Naive thymus-derived CD8-positive, alpha-beta T cell (primary cell): ENCODE measurements at places on chromosomes 4 and X. TPM values are rescaled to one million over a fixed set of nuclear protein-coding genes. Genes with fewer than 3 reads are reported as not detected.

The PPBP gene
- not detected for total RNA-seq

The TASL gene
- total RNA-seq: 1.7 TPM

The MAPK10 gene
- total RNA-seq: not detected

The TLL1 gene
- not detected for total RNA-seq

- H3K27me3 ChIP-seq: peaks cover 28% of the 10 kb centered on the region
- H3K36me3 ChIP-seq: no peaks in the 10 kb centered on the region
- H3K4me3 ChIP-seq: no peak overlapping the region
Observed at GRCh38 chr4:25013756-25014661, 16.7 kb downstream of the LGI2 start.

DNA sequence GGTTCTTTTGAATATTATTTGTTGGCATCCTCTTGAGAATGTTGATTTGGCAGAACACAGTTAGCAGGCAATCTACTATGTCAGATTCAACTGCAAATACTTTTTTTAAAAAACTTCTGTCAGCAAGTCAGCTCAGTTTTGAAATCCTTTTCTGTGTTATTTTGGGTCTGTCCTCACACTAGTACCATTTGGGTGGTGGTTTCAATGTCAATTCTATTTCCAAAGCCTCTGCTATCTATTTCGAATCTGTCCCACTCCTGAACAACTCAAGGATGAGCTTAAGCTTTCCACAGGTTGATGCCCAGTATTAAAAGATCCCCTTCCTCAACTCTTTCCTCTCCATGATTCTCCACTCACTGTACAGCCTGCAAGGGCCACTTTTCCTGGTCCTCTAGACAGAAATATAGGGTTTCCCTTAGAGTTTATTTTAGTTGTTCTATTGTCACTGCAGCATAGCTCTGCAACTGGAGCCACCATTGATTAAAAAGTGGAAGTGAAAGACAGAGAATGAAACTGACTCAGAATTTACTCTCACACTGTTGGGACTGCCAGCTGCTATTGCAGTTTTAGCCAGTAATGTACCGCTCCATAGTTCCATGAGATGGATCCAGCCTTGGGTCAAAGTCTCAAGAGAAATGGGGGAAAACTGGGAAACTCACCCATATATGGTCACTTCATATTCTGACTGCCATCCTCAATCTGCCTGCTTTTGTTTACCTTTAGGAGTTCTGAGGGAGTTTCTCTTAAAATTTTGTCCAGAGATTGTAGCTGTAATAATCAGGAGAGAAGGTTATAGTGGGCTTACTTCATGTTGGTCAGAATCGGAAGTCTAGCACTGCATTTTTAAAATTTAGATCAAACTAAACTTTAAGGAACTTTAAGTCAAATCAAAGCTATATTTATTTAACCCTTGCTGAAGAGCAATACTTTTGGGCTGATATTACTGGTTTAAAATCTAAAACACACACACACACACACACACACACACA lies 14.6 kb downstream of the HDX start:
- no peaks in the 10 kb centered on the region for H3K36me3 ChIP-seq
- no peaks in the 10 kb centered on the region for H3K27me3 ChIP-seq
- H3K4me1 ChIP-seq: peaks cover 3% of the 10 kb centered on the region
- no peak overlapping the region for H3K4me3 ChIP-seq
- no peak overlapping the region for H3K27ac ChIP-seq
- DNase-seq: no peak

- H3K36me3 ChIP-seq: peaks cover 4% of the 10 kb centered on the region
- no peak overlapping the region for H3K4me3 ChIP-seq
- no peak for DNase-seq
- no peaks in the 10 kb centered on the region for H3K27me3 ChIP-seq
Observed at GRCh38 chr4:12933760-12934221, 550.3 kb downstream of the RAB28 start.

DNA sequence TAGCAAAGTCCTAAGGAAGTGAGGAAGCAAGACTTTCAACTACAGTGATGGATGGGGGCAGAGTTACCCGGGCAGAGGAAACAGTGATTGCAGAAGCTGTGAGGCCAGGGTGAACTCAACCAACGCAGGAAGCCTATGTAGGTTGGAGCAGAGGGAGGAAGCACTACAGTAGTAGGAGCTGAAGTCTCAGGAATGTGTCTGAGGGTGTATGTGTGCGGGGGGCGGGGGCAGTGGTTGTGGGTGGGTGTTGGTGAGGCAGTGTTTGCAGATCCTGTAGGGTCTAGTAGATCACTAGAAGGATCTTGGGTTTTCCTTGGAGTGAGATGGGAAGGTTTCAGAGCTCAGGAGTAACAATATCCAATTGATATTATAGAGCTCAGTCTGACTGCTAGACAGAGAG lies 9.9 kb upstream of the MID1 start:
- no peak overlapping the region for H3K27ac ChIP-seq
- no peaks in the 10 kb centered on the region for H3K36me3 ChIP-seq
- no peak for DNase-seq
